ENCODE measurements at places on chromosomes 7 and 10. TPM values are rescaled to one million over a fixed set of nuclear protein-coding genes. Genes with fewer than 3 reads are reported as not detected.

EFCAB10 gene
- not detected for total RNA-seq

SLC18A3 gene
- total RNA-seq = not detected

FRA10AC1 gene
- 8.0 TPM for total RNA-seq

MARVELD1 gene
- total RNA-seq = 68.2 TPM

NUTM2E gene
- not detected for total RNA-seq

PRSS37 gene
- not detected for total RNA-seq

EGR2 gene
- total RNA-seq = 0.61 TPM

WNT8B gene
- not detected for total RNA-seq

NODAL gene
- total RNA-seq = not detected

RET gene
- 2.4 TPM for total RNA-seq

LRRC4 gene
- total RNA-seq = 0.12 TPM

C10orf53 gene
- total RNA-seq = not detected

CDC123 gene
- 64.6 TPM for total RNA-seq

SPDYE16 gene
- not detected for total RNA-seq

FOXI2 gene
- not detected for total RNA-seq

Measured in hair follicle dermal papilla cell (primary cell).